ENCODE measurements at places on chromosomes 6 and 20. TPM values are rescaled to one million over a fixed set of nuclear protein-coding genes. Genes with fewer than 3 reads are reported as not detected.

Gene CCND3
- 209 TPM for total RNA-seq

Gene CLPSL1
- not detected for total RNA-seq

Gene NFYA
- 25.7 TPM for total RNA-seq

Gene SYCP2L
- 0.37 TPM for total RNA-seq

DNA sequence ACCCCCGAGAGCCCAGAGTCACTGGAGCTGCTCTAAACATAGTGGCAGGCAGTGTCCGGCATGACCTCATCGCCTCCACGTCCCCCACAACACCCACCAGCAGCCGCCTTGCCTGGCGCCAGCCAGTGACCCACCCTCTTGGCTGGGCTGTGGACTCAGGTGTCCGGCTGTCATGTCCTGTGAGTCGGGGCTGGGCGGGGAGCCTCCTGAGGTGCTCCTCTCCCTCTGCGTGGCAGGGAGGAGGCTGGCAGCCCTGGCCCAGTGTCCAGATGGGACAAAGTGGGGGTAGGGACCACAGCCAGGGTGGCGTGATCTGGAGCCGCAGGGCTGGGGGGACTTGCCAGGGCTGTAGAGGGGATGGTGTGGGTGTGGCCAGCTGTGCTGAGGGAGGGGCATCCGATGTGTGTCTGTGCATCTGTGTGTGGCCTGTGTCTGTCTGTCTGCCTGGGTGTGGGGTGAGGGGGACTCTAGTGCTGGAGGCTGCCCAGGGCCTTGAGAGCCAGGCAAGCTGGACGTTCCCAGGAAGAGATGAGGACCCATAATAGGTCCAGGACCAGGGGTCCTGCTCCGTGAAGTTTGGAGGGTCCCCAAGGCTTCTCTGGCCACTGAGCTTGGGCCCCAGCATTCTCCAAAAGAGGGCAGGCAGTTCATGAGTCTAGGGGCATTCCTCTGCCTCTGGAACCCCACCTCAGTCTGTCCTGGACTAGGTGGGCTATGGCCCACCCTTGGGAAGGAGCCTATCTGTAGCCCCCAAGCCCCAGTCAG lies 2.3 kb upstream of the SOX18 start:
- no peak for DNase-seq

DNA sequence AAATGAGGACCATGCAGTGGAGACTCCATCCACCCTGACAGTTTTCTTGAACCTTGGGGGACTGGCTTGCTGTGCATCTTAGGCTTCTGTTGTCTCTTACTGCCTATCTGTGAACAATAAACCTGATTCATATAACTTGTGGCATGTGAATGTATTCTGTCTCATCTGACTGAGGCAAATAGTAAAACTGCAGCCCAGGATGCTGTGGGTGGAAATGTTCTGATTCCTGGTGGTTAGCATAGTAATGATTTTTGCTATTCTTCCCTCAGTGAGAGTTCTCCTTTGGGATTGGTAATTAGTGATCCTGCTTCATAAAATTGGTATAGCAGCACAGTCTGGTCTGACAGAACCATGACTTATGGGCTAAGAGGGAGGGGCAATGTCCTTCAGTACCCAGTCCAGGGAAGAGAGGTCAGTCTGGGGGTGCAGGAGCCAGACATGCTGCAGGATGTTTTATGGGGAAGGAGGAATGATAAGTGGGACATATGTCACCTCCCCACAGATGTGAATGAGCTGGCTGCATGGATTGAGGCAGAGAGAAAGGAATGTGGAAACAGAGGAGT lies 147.1 kb downstream of the OR2B2 start:
- no peak for DNase-seq

- DNase-seq, result no peak
These were observed 9.5 kb downstream of the DDX27 start for GRCh38 chr20:49228676-49229075.

DNA sequence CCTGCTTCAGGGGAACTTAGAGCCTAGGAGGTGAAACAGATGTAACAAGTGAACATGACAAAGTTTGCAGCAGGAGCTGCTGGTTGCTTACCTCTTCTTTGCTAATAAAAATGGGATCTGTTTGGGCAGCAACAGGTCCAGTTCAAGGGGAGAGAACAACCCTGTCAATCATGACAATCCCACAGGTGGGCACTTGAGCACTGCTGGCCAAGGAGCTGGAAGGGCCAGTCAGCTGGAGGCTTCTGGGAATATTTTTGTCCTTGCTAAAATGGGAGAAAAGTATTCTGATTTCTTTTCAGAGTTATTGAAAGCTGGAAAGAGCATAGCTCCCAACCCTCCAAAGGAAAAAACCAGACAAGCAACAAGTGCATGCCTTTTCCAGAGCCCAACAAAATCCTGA lies 477.7 kb upstream of the SULF2 start:
- DNase-seq, result no peak
